RWPE1 (cell line): ENCODE measurements at places on chromosomes 6 and 20.

DNA sequence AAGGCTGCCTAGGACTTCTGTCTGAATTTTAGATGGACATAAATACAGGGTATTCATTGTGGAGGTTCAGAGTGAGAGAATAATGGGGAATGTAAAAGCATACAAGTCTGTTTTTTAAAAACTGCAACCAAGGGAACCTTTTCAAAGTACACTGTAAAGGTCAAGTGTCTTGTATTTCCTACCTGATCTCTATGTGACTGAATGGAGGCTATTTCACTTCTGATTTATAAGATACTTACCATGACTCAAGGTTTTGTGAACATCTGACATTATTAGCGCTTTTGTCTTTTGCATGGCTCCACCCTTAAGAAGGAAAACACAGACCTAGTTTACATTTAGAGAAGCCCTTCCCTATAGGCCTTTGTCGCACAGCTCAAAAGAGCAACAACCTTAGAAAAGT, 126.5 kb downstream of the ZFAND3 start:
- no peak for DNase-seq

DNA sequence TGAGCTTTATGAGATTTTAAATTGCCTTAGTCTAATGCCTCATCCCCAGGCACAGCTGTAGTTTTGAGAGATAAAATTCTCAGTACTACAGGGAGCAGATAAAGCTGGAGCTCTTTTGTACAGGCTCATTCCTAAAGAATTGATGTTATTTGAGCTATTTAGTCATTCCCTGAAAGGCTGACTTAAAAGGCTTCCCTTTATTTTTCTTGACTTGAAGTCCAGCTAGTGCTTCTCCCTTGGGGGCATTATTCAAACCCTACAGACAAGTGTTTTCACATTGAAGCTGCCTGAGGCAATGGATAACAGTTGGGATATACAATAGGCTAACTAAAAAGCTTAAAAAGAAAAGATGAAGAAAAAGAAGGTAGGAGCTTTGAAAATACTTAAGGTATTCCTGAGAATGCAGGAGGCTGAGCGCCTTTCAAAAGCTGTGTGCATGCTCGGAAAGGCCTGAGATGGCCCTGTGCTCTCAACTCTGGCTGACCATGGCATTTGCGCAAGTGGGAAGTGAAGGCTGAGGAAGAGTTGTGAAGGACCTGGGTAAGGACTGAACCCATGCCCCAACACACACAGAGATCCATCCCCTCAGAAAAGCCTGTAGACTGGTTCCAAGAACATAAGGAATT, 315.1 kb downstream of the SMOC2 start:
- no peak for DNase-seq

- DNase-seq: no peak
Measured at GRCh38 chr6:45625191-45625664, 247.5 kb upstream of the SUPT3H start.

DNA sequence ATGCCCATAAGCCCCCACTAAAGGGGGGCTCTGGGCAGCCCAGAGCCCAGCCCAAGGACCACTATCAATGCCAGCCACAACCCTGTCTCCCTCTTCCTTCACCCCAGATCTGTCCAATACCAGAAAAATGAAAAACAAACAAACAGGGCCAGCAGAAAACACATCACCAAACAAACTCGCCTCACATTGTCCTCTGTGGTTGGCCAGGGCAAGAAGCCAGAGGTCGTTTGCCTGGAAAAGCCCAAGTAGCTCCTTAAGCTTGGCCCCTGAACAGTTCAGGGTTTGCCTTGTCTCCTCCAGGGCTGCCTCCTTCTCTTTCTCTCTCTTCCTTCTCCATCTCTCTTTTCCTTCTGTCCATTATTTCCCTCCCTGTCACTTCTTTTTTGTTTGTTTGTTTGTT, 10.1 kb upstream of the SCUBE3 start:
- no peak for DNase-seq

- DNase-seq: no peak
Measured at GRCh38 chr6:70863343-70863742, 93.5 kb downstream of the B3GAT2 start.

GRCh38 chr20:16096756-16097326, 476.4 kb downstream of the KIF16B start:
- DNase-seq: no peak
